RPMI8226 (cell line): ENCODE measurements at places on chromosomes 4 and X.
A peak's percentile ranks its signal among the peaks of the same experiment; 100 is the strongest.

- no peak for DNase-seq
Observed at GRCh38 chr4:8070736-8071718, 87.6 kb downstream of the ABLIM2 start.

DNA sequence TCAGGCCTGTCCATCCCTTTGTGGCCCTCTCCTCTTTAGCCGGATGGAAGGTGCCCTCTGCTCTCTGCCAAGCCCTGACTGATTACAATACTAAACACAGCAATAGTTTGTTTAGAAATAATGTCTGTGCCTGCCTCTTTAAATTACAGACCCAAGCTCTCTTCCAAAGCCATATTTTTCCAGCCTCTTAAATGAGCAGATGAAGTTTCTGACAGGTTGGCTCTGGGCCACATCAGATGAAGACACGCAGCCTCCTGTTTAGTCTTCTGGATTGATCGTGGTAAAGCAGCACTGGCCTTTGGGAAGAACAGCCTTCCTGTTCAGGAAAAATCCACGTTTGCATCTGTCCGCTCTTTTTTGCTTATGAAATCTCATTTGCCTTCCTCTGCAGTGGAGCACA lies 133.6 kb downstream of the CPE start:
- DNase-seq = no peak

DNA sequence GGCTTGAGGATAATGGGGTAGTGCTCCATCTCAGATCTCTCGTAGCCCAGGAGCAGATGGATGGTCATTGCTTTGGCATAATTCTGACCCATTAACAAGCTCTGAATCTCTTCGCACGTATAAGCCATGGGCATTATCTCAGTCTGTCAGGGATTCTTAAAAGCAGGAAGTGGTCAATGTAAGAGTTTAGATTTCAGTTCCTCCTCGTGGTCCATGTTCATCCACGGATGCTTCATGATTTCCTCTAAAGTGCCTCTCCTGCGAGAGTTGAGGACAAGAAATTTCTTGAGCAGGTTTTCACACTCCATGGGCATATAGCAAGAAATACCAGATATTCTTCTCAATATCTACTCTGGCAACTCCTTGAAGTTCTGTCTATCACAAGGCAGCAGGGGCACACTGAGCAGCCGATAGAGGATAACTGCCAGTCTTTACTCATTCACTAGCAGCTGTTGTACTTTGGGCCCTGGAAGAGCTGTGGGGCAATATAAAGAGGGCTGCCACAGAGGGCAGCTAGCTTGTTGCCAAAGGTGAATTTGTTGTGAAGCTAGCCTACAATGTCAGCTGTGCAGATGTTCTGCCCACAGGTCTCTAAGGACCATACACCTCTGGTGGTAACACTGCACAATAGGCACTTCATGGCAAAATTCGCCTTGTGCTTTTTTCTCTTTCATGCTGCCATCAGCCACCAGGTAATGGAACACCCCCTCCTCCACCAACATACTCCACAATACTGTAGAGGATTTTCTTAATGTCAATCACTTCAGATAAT lies 52.0 kb upstream of the WDR17 start:
- peak; percentile 6 for DNase-seq

DNA sequence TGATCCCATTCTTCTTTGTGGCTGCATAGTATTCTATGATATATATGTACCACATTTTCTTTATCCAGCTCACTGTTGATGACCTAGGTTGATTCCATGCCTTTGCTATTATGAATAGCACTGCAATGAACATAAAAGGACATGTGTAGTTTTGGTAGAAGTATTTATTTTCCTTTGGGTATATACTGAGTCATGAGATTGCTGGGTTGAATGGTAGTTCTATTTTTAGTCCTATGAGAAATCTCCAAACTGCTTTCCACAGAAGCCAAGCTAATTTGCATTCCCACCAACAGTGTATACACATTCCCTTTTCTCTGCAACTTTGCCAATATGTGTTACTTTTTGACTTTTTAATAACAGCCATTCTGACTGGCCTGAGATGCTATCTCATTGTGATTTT lies 278.3 kb downstream of the PCDH18 start:
- no peak for DNase-seq

GRCh38 chrX:24859211-24859841 lies 156.4 kb downstream of the ARX start:
- no peak for DNase-seq
